Activated CD8-positive, alpha-beta memory T cell treated with anti-CD3 and anti-CD28 coated beads, Interleukin-2, amount 50 U/mL, for 4 hours (primary cell): ENCODE measurements at places on chromosomes 5 and 9.

- DNase-seq, result no peak
Measured at GRCh38 chr9:29339387-29339786, 1766.1 kb upstream of the C9orf72 start.

- DNase-seq, result no peak
Measured at GRCh38 chr5:148830211-148830610, 3.8 kb downstream of the ADRB2 start.

DNA sequence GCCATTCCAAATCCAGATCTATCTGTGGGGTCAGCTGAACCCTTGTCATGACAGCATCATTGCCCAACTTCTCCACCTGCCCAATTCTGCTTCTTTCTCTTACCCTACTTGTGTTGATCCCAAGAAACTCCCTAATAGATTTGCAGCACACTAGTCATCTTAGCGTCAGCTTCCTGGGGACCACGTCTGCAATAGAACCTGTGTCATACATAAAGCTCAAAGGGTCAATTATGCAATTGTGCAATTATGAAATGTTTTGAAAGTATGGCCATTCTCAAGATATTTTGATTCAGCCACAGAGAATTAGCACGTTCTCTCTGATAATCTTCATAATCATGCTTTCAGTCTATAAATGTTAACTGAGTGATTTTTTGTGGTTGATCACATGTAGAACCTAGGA lies 87.4 kb upstream of the PAPPA start:
- no peak for DNase-seq

DNA sequence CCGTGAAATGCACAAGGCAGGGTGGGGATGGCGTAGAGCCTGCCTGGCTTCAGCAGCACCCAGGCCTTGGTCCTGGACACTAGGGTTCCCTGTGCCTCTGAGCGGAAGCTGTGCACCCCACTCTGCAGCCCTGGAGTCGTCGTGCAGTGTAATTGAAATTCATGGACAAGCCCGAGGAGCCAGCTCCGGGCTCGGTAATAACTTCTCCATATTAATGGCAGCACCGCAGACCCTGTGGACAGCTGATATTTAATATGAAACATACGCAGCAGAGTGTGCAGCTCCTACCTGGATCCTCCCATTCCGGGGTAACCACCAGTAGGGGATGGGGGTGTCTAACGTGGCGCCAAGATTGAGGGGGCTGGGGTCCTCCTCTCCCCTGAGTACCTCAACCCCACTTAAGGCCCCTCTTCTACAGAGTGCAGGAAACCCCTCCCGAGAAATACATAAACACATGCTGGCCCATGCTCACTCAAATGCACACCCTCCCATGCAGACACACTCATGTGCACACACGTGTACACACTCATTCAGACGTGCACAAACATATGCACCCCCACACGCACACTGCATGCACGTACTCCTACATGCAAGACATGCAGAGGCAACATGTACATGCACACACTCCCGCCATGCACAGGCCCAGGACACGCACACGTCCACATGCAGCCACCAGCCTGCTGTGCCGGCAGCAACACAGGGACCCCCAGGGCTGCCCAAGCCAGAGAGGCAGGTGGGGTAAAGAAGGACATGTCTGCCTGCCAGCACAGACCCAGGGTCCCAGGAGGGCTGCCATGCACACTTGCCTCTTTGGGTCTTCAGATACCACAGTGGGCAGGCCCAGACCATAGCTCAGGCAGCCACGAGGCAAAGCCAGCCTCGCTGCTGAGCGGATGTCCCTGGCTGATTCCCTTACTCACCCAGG lies 8.1 kb downstream of the ADAMTS2 start:
- DNase-seq, result no peak

DNA sequence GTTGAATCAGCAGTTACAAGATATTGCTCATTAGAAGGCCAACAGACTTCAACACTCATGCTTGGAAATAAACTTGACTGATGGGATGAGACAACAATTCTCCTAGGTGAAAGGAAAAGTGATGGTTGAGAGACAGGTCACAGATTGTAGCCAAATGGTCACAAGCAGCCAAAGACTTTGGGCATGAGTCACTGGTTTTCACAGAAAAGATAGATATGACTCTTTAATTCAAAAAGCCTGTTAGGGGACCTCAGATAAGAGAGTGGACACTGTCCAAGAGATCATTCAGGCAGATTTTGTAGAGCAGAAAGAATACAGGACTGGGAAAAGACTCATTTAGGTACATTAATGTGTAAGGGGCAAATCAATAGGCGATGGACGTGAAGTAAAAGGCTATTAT lies 982.5 kb downstream of the MAT2B start:
- DNase-seq, result no peak

GRCh38 chr9:131117121-131117761 lies 8.1 kb upstream of the NUP214 start:
- DNase-seq, result no peak

- DNase-seq, result no peak
Measured at GRCh38 chr5:3384531-3384930, 211.1 kb upstream of the IRX1 start.

- DNase-seq, result no peak
Measured at GRCh38 chr5:76221311-76221710, 138.1 kb downstream of the SV2C start.
